ENCODE measurements at places on chromosomes 4 and X.

GRCh38 chr4:139202991-139203390 is 26.0 kb upstream of the ELF2 start:
- no peak for DNase-seq

DNA sequence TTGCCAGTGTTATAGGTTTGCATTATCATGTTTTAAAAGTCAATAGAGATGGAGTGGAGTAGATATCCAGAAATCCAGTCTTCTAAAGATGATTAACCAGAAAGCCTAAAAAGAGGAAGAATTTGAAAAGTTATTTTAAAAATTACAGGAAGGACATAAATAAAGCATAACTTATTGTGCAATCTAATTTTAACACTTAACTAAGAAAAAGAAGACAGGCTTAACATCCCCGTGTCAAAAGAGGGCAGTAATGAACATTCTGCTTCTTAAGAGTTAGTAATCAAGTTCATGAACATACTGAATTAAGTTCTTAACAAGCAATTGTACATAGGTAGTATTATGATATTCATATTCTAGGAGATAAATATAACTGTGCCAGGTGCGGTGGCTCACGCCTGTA is 39.3 kb downstream of the ELF2 start:
- DNase-seq, result no peak

DNA sequence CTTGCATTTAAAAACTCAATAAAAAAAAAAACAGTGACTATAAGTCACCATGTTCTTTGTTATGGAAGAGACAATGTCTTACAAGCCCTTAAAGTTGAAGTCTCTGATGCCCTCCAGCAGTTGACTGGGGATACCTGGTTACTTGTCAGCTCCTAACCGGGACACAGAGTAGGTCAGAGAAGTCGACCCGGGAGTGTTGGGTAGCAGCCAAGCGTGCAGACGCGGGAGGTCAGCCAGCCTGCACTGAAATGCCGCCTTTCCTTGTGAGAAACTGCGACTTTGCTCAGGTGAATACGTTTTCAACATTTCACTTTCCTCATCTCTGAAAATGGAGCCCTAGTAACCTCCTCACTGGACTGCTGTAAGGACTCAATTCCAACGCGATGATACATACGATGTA is 81.8 kb downstream of the F11 start:
- no peak for DNase-seq

DNA sequence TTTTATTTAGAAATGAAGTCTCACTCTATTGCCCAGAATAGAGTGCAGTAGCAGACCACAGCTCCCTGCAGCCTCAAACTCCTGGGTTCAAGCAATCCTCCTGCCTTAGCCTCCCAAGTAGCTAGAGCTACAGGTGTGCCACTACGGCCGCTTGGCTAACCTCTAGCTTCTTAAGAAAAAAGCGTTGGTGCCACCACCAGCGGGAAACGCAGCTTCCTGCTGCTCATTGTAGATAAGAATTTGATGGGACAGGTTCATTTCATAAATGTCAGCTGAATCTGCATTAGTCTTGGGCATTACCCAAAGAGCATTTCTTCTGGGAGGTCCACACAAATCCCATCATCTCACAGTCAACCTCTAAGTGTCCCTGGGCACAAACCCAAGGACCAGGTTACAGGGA is 33.2 kb upstream of the NAP1L5 start:
- DNase-seq, result no peak

GRCh38 chr4:100936661-100937375 is 410.5 kb downstream of the PPP3CA start:
- DNase-seq, result no peak

- peak; percentile 24 for DNase-seq
Measured at GRCh38 chr4:22661443-22661842, 31.3 kb upstream of the GBA3 start.

All from AG10803 (cell line).